T follicular helper cell (primary cell): ENCODE measurements at places on chromosomes 16 and 17.

GRCh38 chr17:68843522-68843921 is 111.7 kb downstream of the ABCA8 start:
- DNase-seq = no peak

DNA sequence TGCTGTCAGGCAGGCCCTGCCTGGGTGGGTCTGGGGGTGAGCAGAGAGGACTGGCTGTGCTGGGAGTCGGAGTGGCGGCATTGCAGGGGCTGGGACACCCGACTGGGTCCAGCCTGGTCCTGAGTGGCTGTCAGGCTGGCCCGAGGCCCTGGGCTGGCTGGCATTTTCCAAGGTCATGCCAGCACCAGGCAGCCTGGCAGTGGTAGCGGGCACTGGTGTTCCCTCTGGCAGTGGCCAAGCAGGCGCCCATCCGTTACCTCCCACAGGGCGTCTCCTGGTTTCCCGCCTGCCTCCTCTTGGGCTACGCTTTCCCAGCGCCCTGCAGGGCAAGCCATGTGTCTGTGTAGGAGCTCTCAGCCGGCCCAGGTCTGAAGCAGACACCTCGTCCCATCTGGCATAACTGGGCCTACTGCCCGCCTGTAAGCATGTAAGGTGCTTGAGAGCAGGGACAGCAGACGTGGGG is 5.7 kb upstream of the PKMYT1 start:
- no peak for DNase-seq

- no peak for DNase-seq
Measured at GRCh38 chr16:71373073-71373472, 14.6 kb downstream of the CALB2 start.

GRCh38 chr17:4479982-4480751 is 18.5 kb upstream of the SPNS2 start:
- DNase-seq = no peak

DNA sequence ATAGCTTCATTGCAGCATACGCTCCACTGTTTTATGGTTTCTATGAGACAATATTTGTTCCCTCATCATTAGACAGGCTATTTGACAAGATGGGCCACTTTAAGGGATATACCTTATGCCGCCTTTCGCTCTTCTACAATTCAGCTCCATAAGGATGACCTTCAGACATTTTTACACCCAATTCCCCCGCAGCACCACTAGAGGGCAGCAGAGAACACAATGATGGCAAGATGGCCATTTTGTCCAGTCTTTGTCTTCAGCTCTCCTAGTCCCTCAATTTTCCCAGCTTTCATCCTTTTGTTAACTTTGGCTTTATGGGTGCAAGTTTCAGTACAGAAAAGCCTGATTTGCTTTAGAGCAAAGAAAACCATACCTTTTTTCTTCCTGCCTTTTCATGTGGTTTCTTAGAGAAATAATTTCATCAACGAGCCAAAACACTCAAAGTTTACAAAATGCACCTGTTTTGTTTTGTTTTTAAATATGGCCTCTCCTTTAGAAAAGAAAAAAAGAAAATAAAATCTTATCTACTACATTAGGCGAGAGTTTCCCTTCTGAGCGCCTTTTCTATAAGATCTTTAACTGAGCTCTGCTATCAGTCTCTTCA is 355.3 kb downstream of the TOX3 start:
- peak; percentile 10 for DNase-seq

DNA sequence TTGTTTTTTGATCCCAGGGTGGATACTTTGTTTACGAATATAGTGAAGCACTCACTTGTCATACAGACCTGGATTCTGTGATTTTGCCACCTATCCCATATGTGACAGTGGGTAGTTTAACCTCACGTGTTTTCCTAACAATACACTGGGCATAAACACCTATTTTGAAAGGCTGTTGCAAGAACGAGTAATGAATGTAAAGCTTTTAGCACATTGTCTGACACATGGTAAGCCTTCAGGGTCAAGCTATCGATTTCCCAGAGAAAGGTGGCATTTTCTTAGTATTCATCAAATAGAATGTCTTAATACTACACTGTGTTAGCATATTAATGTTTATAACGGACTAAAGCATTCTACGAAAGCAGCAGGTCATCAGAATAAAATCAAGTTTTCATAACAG is 1.9 kb downstream of the CHTF8 start:
- DNase-seq = no peak

GRCh38 chr16:85709766-85710585 is 21.2 kb upstream of the GINS2 start:
- DNase-seq = no peak

DNA sequence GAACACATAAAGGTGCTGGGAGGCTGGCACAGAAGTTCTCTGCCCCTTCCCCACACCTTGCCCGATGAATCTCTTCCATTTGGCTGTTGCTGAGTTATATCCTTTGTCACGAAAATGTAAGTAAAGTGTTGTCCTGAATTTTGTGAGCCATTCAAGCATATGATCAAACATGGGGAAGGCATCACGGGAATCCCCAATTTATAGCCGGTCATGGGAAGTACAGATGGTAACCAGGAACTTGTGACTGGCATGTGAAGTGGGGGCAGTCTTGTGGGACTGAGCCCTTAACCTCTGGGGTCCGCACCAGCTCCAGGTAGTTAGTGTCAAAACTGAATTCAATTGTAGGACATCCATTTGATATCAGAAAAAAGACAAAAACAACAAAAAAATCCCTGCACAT is 13.2 kb downstream of the TOM1L2 start:
- no peak for DNase-seq

GRCh38 chr16:13038591-13038990 is 137.2 kb downstream of the SHISA9 start:
- no peak for DNase-seq

GRCh38 chr17:19750835-19751234 is 2.7 kb upstream of the ALDH3A1 start:
- no peak for DNase-seq

GRCh38 chr16:61814726-61815347 is 221.4 kb downstream of the CDH8 start:
- DNase-seq = no peak

DNA sequence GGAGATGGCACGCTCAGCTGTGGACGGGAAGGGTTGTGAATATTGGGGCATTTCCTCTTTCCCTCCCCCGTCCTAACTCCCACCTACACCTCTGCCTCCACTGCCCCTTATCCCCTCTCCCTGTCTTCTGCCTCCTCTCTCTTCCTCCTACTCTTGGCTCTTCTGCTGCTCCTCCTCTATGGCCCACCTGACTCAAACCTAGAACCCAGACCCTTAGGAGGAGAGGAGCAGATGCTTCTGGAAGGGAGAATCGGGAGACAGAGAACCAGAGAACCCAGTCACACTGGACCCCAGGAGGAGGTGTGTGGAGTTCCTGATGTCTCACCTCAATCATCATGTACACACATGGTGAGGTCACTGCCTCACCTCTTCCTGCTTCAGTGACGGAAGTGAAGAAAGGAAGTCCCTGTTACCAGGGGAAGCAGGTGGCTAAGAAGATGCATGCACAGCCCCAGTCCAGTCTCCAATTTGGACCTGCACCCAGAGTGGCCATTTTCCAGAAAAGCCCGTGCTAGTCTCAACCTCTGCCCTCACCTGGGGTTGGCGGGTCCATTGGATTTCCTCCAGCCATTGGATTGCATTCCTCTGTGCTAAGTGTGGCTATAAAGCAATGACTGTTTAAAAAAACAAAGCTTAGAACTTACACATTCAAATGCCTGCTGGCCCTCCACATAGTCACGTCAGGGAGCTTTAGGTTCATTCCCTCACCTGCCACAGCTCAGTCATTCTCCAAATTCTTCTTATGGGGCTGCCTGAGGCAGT is 4.0 kb downstream of the RNF222 start:
- peak; percentile 22 for DNase-seq

DNA sequence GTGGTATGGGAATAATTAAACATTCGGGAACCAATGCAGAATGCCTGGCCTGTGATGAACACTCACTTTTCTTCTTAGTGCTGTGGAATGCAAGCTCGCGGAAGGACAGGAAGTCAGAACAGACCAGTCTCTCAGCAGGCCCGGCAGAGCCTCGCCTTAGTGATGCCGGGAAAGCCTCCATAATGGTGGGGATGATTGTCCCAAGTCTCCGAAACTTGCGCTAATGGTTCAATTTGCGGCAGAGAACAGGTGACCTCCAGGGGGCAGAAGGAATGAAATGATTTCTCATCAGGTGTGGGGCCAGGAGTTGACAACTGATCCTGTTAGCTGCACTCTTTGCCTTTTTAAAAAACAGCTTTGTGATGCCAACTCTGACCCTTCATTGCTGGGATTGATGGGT is 170.6 kb downstream of the GSG1L start:
- DNase-seq = no peak

DNA sequence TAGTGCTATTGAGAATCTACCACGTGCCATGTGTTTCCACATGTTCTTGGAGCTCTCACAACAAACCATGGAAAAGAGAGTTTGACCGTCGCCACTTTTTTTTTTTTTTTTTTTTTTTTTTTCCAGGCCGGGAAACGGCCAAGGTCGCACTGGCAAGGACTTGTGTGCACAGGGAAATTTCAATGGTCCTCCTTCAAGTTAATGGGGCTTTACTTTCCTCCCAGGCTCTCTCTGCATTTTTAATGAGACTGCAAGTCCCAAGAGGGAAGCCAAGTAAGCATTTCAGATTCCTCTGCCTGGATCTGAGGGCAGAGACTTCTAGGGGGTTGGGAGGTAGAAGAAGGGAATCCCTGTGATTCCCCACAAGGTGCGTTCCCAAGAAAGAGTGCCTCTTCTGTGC is 94.7 kb upstream of the MPHOSPH6 start:
- no peak for DNase-seq

- no peak for DNase-seq
Measured at GRCh38 chr17:61158376-61158775, 241.3 kb upstream of the TBX2 start.

- DNase-seq = no peak
Measured at GRCh38 chr17:82839617-82840292, at the start of gene ZNF750. TSS of gene ZNF750 (minus strand) at chr17:82840022. CDS start at chr17:82832454, 7,568 bp downstream.

- no peak for DNase-seq
Measured at GRCh38 chr17:70872103-70872502, 702.8 kb downstream of the KCNJ2 start.

DNA sequence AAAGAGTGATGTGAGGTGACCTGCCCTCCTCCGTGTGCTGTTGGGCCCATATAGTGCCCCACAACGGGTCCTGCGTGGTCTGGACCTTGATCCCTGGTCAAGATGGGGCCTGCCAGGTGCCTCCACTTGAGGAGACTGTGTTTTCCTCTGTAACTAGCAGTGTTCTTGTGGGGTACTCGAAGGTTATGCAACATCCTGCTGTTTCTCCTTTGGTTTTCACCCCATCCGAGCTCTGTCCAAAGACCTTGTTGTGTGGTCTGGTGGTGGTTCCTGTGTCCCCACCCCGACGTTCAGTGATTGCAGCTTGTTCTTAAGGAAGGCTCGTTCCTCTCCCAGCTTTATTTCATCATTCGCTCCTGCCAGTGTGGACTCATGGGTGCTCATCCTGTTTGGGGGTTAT is 38.7 kb upstream of the ZNF750 start:
- DNase-seq = no peak

DNA sequence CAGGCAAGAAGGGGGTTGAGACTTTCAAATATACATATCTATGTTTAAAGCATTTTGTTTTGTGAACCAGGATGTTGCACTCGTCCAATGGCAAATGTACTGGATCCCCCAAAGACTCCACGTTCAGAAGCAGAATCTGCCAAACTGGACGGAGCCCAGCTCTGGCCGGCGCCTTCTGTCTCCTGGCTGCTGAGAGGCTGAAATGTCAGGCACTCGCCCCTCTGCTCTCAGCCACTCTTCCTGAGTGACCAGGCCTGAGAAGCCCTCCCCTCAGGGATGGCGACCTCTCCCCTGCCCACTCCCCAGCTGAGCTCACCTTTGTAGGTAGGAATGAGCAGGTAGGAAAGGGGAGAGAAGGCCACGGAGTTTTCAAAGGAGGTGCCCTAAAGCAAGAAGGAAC is 187.5 kb upstream of the FOXF1 start:
- DNase-seq = no peak

DNA sequence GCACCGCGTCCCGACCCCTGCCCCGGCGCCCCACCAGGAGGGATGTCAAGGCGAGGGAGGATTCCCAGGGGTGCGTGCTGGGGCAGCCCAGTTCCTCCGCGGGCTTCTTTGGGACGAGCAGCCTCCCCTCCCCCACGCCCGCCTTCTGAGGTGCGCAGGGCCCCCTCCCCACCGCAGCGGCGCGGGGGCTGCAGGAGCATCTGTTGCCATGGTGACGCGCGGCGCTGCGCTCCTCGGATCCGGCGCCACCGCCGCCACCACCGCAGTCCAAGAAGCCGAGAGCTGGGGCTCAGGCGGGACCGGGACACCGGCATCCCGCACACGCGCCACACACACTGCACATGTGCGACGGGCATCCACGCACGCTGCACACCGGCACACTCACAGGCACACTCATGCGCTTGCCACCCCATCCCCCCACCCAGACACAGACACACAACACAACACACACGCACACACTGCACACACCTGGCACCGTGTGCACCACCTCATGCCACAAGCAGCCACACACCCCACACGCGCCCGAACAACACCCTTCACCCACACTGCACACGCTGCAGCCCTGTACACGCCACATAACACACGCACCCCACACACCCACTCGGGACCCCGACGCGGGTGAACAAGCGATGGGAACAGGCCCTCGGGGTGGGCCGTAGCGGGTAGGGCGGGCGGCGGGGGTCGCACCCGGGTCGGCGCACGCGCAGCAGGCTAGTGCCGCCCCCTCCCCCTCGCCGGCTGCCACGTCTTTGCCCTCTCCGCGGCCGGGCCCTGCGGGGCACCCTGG is 17.0 kb downstream of the ENPP7 start:
- DNase-seq = no peak

DNA sequence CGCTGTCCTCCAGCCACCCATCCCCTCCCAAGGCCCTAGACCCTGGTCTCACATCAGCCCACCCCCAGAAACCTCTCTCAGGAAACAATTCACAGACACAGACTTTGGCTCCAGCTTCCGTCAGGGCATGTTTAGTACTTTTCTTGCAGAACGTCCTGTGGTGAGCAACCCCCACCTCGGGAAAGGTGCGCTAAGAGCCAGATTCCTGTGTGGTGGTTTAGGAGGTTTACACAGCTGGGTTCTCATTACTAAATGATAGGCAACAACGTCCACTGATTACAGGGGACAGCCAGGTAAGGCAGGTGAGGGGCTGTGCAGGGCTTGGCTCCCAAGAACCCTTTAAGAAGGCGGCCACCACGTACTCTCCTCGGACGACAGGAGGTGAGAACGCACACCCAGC is 29.3 kb downstream of the KIFC3 start:
- no peak for DNase-seq

DNA sequence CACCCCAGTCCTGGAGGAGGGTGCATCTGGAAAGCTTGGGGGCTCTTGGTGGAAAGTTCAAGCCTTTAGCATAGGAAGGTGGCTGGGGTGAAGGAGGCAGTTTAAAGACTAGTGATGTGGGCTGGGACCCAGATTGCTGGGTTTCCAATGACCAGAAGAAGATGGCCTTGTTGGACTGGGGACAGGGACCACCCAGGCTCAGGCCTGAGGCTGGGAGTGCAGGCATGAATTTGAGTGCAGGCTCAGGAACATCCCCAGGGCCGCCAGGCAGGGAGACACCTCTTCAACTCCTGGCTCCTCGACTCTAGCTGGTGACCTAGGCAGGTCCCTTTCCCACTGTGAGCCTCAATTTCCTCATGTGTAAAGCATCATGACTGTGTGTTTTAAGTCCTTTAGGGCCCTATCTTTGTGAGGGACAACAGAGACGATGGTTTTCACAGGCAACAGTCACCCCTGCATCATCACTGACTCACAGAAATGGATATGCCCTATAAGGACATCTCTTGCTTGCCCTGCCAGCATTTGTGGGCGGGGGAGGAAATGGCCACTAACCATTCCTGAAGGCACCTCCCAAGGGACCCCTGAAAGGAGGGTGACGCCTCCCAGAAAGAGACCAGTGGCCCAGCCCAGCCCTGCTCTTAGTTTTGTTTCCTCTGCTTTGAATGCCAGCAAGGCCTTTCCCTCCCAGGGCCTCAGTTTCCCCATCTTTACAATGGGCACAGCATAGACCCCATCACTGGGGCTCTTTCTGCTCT is 11.1 kb downstream of the NLRC5 start:
- no peak for DNase-seq
